ENCODE measurements at places on chromosomes 11 and 22. TPM values are rescaled to one million over a fixed set of nuclear protein-coding genes. Genes with fewer than 3 reads are reported as not detected.
A peak's percentile ranks its signal among the peaks of the same experiment; 100 is the strongest.

GRCh38 chr11:27735281-27735680 is 35.0 kb upstream of the BDNF start:
- no peak for DNase-seq

DNA sequence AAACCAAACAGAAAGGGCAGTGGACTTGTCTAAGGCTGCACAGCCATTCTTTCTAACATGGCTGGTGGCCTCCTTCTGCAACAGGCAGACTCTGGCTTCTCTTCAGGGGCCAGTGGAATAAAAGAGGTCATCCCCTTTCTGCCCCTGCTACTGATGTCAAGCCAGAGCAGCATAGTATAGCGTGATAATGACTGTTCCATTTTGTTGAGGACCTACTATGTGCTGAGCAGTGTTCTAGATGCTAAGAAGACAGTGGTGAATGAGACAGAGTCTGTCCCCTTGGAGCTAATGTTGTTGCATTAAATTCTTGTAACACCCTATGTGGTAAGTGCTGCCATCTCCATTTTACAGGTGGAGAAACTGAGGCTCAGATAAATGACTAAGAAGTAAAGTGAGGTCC is 15.7 kb upstream of the SYT7 start:
- no peak for DNase-seq

DNA sequence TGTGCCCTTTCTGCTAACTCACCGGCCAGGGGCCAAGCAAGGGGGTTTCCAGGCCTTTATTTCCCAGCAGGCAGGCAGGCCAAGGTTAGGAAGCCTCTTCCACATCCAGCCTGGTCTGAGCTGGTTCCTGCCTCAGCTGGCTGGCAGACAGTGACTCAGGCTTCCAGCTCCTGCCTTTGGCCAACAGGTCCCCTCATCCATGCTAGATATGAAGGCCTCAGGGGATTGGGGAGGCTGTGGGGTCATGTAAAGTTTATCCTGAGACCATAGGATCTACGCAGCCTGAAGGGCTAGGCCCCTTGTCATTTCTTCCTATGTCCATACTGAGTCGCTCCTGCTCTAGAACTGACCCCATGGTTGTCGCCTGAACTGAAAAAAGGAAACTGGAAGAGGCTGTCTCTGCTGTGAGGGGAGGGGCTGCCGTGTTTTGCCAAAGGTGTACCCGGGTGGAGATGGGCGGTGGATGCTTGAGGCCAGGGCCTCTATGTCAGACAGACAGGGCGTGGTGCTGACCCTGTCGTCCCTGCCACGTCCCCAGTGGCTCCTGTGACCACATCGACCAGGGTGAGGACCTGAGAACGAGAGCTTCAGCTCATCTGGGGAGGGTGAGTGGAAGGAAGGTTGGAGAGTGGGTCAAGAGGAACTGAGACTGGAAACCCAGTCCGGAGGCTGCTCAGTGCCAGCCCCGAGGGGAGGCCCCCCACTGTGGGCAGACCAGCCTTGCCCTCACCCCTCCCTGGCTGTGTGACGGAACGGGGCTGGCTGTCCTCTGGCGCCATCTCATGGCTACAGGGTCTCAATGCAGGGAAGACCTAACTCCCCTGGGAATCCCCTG is 17.0 kb downstream of the P2RY6 start:
- DNase-seq: peak; percentile 85

DNA sequence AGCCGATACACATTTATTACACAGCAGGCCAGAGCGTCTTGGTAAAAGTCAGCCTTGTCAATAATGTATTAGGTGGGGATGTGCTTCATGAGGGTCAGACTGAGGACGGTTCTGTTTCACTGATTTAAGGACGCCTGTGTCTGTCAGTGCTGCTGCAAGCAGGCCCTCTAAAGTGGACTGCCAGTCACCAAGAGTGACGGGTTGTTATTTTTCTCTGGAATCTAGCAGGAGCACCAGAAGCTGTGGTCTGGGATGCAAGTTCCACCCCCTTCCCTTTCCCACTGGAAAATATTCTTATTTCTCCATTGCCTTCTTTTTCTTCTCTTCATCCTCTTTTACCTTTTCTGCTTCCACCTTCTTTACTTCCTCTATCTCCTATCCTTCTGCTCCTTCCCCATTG is 191.2 kb upstream of the NCAM1 start:
- DNase-seq: no peak

Gene CDC45
- 6.1 TPM for total RNA-seq

DNA sequence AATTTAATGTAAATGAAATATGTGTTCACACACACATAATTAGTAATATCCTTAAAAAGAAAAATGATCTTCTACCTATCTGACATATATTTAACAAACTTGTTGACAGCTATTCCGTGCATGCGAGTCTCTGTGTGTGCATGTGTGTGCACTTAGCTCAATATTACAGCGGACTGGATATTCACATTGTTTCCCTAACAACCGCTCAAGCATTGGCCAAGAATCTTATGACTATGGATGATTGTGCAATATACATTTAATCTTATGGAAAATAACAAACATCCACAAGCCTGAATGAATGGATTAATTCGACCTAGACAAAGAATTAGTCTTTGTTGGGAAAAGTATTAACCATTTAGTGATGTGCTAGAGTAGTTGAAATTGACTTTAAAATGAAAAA is 1078.6 kb downstream of the LRRC4C start:
- peak; percentile 47 for DNase-seq

DNA sequence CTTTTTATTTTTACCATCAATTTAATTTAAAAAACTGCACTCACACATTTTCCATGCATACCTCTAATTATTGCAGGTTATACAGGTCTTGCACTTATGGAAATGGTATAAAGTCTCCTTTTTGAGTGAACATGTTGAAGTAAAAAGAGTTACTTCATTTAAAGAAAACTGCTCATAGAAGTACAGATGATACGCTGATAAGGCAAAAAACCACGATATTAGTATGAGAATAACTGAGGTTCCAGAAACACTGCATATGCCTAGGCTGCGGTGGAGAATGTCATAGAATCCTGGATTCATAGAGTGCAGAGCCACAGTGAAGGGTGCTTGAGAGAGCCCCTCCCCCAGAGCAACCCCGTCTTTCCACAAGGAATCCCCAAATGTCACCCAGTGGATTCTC is 175.8 kb downstream of the BCR start:
- no peak for DNase-seq

DNA sequence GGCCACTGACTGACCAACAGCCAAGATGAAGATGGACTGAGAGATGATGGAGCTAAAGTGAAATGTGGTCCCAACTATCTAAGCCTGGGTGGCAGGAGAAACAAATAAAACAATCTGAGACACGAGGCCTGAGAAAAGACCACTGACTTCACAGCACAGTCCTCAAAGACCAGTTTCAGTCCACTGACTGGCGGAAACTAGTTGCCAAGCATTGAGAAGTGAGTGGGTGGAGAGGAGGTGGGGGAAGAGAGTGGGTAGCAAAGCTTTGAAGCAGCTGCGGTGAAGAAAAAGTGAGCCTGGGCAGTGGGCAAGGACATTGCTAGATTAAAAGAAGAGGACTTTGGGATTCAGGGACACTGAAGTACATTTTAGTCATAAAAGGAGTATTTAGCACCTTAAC is 1.9 kb downstream of the MS4A1 start:
- no peak for DNase-seq

Gene MS4A7
- 7.4 TPM for total RNA-seq

DNA sequence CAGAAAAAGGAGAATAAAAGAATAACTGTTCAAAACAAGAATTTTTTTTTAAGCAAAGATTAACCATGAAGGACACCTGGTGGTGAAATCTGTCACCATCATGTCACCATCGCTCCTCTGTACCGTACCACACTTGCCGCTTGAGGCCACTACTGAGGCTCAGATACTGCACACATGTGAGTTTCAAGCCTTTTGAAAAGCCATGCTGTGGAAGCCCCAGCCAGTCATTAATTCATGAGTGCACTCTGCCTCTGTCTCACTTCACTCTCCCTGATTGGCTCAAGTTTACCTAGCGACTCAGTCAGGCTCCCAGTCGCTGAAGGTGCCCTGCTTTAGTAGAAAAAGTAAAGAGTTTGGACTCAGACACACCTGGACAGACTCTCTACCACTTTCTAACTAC is 6.6 kb upstream of the MS4A12 start:
- DNase-seq: peak; percentile 8

- DNase-seq: no peak
Measured at GRCh38 chr11:70732023-70732880, 333.9 kb downstream of the CTTN start.

DNA sequence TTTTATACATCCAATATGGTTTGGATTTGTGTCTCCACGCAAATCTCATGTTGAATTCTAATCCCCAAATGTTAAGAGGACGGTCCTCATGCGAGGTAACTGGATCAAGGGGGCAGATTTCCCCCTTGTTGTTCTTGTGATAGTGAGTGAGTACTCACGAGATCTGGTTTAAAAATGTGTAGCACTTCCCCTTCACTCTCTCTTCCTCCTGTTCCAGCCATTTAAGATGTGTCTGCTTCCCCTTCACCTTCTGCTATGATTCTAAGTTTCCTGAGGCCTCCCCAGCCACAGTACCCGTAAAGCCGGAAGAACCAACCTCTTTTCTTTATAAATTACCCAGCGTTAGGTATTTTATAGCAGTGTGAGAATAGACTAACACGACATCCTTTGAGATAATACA is 98.6 kb downstream of the TTC28 start:
- DNase-seq: no peak

Gene MS4A15
- total RNA-seq: not detected

DNA sequence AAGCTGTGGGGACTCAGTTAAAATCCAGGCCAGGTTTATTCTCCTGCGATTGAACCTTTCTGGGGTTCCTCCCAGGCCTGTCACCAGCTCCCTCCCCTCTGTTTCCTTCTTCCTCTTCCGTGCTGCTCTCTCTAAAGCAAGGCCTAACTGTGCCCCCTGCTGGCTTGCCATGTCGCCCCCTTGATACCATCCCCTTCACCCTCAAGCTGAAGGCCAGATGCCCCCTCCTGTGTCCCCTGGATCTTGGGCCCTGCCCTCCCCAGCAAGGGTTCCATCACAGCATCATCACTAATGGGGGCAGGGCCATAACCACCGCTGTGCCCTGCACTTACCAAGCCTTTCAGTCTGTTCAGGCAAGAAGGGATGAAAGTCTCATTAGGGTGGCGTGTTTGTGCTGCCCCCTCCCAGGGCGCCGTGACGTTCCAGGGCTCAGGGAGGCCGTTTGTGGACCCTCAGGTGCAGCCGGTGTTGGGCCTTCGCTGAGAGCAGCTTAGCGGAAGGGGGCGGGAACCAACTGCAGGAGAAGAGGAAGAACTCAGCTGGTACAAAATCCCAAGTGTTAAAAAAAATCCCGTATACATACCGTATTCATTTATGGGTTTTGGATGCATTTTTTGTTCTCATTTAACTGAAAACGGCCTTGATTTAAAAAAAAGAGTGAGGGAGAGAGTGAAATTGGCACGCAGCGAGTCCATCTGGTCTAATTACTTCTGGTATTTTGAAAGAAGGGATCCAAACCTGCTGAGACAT is 69.9 kb downstream of the MPPED1 start:
- peak; percentile 66 for DNase-seq

GRCh38 chr11:118088531-118088930 is 1.8 kb upstream of the SMIM35 start:
- peak; percentile 74 for DNase-seq

Gene RGL4
- 0.13 TPM for total RNA-seq

DNA sequence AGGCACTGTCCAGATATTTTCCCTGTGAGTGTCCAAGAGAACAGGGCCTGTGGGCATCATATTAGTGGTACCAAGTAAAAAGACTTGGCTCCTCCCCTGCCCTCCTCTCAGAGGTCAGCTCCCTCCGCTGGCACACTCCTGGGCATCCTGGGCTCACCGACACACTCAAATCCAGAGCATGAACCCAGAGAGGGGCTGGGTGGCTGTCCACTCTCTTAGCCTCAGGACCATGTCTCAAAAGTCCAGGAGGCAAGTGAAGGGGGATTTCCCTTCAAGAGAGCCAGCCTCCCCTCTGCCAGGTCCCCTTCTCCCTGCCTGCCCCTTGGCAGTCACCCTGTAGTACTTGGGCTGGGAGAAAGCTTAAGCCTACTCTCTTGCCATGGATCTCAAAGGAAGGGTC is 10.3 kb downstream of the BCL9L start:
- DNase-seq: no peak

GRCh38 chr11:59144096-59144495 is 1.4 kb downstream of the FAM111A start:
- DNase-seq: no peak

DNA sequence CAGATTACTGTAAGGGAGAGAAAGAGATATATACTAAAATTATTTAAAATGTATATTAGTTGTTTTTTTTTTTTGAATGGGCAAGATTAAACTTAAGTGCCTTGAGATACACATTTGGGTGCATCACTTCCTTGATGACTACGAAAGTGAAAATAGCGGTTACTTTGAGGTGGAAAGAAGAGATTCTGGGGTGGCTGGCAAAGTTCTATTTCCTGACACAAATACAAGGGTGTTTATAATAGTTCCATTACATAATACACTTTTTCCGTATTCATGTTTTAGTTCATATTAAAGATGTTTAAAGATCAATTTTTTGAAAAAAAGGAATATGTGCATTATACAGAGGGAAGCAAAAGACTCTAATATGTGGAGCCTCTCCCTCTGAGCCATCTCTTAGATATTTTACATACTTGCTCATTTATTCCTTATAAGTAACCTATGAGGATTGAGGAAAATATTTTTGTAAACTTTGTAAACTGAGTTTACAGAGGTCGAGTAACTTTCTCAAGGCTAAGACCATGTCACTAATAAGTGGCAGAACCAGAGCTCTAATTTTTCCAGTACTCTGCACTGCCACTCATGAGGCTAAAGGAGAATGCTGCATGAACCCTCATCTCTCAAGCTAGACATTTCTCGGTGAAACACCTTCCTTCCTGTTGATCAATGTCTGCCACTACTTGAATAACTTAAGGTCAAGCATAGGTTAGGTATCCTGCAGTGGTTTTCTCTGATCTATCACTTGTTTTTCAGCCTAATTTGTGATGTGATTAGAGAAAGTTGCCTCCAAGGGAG is 58.6 kb downstream of the DDIAS start:
- no peak for DNase-seq

Gene OR5B21
- total RNA-seq: not detected

- DNase-seq: no peak
Measured at GRCh38 chr11:41403458-41403857, 56.0 kb downstream of the LRRC4C start.

GRCh38 chr22:19943082-19944026 is 1.7 kb upstream of the TXNRD2 start:
- DNase-seq: peak; percentile 91

Gene KDELR3
- 36.4 TPM for total RNA-seq

Gene TMEM132A
- total RNA-seq: 36.8 TPM

DNA sequence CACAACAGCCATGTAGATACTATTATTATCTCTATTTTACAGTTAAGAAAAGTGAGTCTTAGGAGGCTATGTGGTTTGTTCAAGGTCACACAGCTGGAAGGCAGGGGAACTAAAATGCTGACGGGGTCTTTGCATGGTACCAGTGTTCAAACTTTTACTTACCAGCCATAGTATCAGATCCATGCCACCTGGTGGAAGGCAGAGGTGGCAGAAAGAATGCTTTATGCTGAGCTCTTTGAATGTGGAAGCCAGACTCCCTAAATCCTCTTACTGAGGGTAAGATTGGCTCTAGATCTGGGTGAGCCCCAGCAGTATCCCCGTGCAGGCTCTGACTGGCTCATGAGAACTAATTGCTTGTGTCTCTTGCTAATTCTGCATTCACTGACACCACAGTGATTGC is 54.3 kb upstream of the NAV2 start:
- DNase-seq: no peak

Gene CRYBB1
- total RNA-seq: 1.2 TPM

Gene ZNF74
- total RNA-seq: 12.6 TPM

Gene MEI1
- total RNA-seq: 0.62 TPM
